ENCODE measurements at places on chromosomes 16 and 17.

DNA sequence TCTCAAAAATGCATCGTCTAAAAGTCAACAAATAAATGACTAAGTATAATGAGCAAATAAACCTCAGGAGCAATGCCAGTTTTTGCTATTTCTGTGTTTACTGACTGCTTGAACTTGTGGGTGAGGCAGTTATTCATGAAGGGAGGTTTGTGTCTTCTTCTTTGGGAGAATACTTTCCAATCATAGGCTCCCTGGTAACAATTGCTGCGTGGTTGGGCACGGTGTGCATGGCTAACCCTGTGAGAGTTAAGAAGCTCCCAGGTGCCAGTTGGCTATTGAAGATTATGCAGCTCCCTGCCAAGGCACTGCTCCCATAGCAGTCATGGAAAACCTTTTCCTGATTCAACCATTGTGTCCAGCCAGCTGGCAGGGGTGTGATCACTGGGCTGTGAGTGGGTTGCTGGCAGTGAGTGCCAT is 775.9 kb upstream of the GOT2 start:
- no peak for DNase-seq

GRCh38 chr16:13245713-13246377 is 344.4 kb downstream of the SHISA9 start:
- DNase-seq: no peak

DNA sequence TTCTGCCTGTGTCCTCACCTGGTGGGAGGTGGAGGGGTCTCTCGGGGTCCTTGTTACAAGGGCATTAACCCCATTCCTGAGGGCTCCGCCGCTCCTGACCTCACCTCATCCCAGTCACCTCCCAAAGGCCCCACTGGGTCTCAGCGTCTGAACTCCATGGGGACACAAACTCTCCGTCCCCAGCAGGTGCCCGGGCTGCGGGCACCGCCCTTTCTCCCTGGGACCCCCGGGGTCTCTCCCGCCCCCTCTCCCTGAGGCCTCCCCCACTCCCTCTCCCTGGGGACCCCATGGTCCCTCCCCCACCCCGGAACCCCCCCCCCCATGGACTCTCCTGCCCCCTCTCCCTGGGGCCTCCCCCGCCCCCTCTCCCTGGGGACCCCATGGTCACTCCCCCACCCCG is 24.8 kb downstream of the CACNA1H start:
- no peak for DNase-seq

DNA sequence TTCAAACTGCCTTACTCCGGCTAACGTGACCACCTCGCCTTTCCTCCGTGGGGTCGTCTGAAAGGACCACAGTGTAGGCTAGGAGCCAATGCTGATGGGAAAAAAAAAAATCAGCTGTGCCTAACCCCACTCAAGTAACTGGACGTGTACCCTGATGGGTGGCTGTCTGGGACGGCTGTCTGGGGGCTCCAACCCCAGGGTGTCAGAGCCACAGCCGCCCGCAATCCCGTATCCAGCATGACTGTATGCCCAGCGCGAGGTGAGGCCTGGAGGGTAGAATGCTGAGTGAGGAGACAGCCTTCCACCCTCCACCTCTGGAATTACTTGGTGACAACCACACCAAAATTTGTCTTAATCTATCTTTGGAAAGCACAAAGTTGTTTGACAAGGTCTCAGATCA is 2.8 kb downstream of the CSNK1D start:
- no peak for DNase-seq

- DNase-seq: no peak
These were observed 202.0 kb downstream of the C16orf78 start for GRCh38 chr16:49575346-49576172.

DNA sequence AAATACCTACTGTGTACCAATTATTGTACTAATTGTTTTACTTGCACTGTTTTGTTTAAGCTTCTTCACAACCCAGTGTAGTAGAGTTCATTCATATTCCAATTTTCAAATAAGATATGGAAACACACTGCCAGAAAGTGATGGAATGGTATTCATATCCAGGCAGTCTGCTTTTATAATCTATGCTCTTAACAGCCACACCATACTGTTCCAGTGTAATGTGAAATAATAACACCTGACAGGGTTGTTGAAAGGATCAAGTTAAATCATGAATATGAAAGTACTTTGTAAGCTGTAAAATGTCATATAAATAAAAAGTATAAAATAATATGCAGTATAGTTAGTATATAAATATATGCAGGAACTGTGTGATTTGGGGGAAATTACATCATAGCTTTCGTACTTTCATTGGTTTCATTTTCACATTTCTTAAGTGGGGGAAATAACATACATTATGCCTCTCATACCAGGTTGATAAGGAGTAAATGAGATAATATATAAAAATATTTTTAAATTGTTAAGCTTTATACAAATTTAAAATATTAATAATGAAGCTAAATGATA is 230.8 kb downstream of the TANC2 start:
- no peak for DNase-seq

DNA sequence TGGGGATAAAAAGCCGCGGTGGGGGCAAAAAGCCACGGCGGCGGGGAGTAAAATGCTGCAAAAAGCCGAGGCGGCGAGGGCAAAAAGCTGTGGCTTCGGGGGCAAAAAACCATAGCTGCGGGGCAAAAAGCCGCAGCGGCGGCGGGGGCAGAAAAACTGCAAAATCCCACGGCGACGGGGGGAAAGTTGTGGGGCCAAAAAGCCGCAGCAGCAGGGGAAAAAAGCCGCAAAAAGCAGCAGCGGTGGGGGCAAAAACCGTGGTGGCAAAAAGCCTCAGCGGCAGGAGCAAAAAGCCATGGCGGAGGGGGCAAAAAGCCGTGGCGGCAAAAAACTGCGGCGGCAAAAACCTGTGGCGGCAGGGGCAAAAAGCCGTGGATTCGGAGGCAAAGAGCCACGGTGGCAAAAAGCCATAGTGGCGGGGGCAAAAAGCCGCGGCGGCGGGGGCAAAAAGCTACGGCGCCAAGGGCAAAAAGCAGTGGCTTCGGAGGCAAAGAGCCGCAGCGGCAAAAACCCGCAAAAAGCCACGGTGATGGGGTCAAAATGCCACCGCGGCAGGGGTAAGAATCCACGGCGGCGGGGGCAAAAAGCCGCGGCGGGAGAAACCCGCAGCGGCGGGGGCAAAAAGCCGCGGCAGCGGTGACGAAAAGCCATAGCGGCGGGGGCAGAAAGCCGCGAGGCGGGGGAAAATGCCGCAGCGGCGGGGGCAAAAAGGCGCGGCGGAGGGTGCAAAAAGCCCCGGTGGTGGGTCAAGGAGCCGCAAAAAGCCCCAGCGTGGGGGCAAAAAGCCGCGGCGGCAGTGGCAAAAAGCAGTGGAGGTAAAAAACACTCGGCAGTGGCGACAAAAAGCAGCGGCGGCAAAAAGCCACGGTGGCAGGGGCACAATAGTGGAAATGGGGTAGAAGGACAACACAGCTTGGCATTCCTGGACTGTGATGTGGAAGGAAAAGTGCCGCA is 192.8 kb downstream of the SHCBP1 start:
- no peak for DNase-seq

DNA sequence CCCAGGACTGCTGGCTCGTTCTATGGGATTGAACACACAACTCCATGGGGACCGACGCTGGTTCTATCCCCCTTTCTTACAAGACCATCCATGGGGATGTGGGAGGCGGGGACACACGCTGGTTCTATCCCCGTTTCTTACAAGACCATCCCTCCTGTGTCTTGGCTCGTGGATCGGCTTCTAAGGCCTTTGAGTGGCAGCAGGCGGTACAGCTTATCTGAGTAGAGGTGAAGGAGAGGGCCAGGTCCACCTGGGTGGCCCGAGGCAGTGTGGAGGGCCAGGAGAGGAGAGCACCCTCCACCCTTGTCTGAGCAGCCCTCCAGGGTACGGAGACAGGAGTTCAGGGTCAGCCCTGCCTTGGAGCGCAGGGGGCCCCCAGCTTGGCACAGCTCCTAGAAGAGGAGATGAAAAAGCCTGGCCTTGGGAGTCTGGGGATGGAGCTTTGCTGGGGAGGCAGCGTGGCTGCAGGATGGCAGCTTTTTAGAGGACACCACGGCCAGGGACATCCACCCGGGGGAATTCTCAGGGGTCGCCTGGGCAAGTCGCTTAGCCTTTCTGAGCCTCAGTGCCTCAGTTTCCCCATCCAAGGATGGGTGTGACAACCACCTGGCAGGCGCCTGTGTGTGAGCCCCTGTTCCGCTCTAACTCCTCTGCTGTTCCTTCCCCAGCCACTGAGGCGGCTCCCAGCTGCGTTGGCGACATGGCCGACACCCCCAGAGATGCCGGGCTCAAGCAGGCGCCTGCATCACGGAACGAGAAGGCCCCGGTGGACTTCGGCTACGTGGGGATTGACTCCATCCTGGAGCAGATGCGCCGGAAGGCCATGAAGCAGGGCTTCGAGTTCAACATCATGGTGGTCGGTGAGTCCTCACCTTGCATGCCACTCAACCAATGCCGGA is 341.0 kb downstream of the SEC14L1 start:
- no peak for DNase-seq

GRCh38 chr17:63039899-63040602 is 74.0 kb downstream of the TANC2 start:
- peak; percentile 52 for DNase-seq

GRCh38 chr16:11322823-11323222 is 22.4 kb upstream of the RMI2 start:
- no peak for DNase-seq

GRCh38 chr16:21560462-21560861 is 38.9 kb upstream of the METTL9 start:
- DNase-seq: no peak

GRCh38 chr17:7982173-7982572 is 20.2 kb upstream of the GUCY2D start:
- peak; percentile 66 for DNase-seq

DNA sequence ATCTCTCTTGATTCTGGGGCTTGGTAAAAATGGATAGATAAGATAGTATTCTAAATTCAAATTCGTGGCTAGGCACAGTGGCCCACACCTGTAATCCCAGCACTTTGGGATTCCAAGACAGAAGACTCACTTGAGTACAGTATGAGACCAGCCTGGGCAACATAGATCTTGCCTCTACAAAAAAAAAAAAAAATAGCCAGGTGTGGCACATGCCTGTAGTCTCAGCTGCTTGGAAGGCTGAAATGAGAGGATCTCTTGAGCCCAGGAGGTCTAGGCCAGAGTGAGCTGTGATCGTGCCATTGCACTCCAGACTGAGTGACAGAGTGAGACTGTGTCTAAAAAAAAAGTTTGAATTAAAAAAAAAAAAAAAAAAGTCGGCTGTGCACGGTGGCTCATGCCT is 9.3 kb downstream of the PDP2 start:
- DNase-seq: no peak

DNA sequence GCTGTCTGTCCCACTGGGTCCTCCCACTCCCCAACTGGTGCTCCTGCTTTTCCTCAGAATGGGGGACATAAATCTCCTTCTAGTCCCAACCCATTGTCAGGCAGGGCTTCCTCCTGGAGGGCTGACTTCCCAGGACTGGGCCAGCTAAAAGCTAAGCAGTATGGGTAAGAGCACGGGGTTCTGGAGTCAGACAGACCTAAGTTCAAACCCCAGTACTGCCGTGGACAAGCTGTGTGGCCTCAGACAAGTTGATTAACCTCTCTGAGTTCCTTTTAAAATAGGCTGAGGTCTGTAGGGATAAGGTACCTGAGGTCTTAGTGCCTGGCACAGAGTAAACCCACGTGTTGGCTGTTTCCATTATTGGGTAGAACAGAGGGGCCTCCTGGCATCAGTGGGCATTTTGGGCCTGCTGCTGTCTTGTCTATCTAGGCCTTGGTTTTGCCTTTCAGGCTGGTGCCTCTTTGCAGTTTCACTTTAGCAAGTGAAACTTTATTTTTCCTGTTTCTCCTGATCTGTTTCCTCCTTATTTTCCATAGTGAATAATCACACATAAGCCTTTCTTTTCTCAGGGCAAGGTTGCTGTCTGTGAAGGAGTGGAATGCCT is 114.6 kb downstream of the PRKCB start:
- no peak for DNase-seq

- DNase-seq: no peak
These were observed 71.0 kb upstream of the EFCAB3 start for GRCh38 chr17:62309396-62309795.

DNA sequence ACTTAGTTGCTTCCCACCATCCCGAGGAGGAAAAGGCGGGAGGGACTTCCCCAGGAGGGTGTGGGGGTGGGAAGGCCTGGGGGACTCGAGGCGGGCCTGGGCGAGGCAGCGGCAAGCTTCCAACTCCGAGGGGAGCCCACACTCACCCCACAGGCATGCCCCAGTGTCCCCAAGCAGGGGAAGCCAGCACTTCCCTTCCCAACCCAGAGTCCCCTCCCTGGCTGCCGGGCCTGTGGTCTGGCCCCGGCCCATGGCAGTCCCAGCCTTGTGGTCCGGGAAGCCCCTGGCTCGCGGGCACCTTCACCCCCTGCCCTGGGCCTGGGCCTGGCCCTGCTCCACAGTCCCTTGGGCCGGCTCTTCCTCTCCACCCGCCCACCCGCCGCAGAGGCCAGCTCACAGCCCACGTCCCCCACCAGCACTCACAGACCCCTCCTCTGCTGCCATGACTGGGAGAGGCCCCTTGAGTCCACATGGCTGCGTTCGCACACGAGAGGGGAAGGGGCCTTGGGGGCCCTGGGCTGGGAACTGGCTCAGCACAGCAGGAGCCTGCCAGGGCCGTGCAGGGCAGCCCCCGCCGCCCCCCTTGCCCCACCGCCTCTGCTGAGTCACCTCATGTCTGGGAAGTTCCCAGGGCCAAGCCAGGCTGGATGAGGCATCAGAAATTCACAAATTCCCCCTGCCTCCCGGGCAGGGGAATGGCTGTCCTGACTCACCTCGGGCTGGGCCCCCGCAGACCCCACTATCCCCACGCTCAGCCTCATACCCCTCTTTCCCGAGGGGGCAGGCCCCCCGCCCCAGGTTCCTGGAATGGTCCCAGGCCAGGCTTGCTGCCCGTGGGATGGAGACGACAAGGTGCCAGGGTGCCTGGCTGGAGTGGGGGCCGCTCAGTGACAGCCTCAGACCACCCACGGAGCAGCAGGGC is 27.8 kb downstream of the BAHCC1 start:
- DNase-seq: peak; percentile 97

GRCh38 chr17:50280068-50280467 is 5.8 kb downstream of the TMEM92 start:
- no peak for DNase-seq

GRCh38 chr17:44118427-44119050 is 4.9 kb downstream of the HDAC5 start:
- DNase-seq: no peak

DNA sequence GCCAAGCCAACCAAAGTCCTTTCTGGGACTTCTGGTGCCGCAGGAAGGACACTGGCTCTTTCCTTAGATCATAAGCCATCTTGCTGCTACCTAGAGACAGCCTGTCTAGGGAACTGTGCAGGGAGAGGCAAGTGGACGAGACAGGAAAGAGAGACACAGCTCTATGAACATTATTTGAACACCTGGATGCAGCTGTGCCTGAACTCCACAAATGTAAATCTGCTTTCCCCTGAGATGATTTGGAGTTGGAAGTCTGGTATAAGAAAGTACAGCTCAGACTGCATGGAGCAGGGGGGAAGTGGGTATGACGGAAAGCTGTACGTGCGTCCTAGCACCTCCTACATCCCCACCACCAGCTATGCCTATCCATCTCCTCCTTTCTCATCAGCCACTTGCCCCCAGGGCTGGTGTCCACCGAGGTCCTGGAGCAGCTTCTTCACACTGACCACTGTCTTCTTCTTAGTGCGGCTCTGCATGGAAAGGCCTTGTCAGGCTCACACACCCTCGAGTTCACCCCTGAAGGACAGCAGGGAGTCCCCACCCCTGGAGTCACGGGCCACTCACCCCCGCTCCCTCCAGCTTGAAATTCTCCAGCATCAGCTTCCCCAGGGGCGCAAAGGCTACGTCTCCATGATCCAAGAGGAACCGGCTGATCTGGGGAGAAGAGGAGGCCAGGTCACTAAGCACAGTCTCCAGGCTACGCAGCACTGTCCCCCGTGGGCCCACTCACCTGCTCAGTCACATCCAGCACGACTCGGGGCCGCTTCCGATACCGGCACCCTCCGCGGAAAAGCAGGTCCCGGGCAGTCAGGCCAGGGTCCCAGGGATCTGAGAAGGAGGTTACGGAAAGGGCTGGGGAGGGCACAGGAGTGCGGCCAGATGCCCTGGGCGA is 3.9 kb downstream of the TAF1C start:
- DNase-seq: no peak
